Activated CD8-positive, alpha-beta memory T cell treated with anti-CD3 and anti-CD28 coated beads, Interleukin-2, amount 50 U/mL, for 48 hours (primary cell): ENCODE measurements at places on chromosomes 6 and 20.

GRCh38 chr6:70599187-70599586, 32.5 kb downstream of the SDHAF4 start:
- no peak for DNase-seq

- DNase-seq, result no peak
These were observed 45.6 kb upstream of the ARFGEF2 start for GRCh38 chr20:48875914-48876240.

DNA sequence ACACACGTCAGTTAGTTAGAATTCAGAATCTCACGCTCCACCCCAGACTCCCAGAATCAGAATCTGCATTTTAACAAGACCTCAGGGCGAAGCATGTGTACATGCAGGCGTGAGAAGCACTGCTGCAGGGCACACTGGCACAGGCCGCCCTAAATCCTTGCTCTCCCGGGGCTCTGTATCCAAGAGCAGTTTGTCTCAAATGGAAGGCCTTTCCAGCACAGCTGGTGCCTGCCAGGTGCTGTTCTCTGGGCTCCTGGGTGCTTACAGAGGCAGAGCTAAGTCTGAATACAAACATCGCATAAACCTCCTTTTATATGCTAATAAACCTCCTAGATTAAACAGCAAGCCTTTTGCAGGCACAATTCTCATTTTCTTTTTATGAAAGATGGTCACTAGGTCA, 119.1 kb upstream of the CD93 start:
- no peak for DNase-seq

GRCh38 chr6:9982215-9982614, 432.7 kb downstream of the TFAP2A start:
- no peak for DNase-seq

- DNase-seq, result no peak
These were observed 107.1 kb downstream of the COL12A1 start for GRCh38 chr6:75098709-75099108.

DNA sequence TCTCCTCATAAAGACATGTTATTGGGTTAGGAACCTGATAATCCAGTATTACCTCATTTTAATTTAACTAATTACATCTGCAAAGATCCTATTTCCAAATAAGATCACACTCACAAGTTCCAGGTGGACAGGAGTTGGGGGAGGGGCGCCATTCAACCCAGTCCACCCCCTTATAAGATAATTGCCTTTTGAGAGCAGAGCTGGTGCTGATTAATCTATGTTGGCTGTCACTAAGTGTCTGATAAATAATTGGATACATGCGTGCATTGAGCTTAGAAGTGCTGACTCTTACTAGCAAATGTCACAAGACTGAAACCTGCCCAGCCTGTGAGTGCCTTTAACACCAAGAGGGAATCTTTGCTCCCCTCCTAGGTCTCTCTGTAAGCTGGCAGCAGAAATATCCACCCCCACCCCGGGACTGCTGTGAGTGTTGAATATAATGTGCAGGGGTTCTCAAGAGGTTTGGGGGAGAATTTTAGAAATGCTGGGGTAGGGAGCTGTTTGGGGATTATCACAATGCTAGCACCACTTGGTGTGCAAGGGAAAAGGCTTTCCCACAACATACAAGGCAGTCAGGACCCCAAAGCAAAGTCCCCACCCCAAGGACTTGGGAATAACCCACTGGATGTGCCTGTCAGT, 87.5 kb downstream of the ANKRD60 start:
- DNase-seq, result no peak
